ENCODE measurements at places on chromosomes 3 and 15.

DNA sequence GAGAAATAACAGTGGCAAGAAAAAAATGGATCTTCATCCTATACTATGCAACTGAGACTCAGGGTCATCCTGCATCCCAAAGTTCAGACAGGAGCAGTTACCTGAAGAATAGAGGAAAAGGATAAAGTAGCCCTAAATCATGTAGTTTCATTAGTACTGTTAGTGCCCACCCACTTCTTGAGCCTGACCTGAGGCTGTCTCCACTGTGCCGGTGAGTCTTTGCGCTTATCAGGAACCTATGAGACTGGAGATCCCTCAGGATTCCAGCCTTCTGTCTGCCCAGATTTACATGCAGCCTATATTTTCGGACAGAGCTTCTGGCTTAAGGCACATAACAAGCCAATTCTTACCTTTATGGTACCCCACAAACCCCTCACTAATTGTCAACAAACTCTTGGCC, 791.6 kb downstream of the ROBO1 start:
- no peak for DNase-seq

DNA sequence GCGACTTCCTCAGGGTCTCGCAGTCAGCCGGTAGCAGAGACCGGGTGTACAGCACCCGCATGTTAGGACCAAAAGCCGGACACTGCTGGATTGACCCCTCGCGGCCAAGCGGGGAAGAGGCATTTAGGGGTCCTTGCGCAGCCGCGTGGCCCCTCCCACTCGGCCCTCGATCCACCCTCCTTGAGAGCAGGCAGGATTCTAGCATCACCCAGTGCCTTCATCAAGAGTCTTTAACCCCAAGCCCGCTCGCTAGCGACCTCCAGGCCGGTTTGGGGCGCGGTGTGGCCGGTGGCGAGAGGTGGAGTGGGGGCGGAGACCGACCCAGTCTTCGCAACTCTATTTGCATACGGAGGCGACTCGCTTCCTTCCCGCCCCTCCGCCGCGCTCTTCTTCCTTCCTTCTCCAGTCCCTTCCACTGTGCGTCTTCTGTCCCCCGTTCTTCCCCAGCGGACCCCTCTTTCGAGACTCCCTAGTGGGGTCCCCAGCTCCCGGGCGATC, at the start of gene ST6GAL1:
ST6GAL1 (plus strand) TSS at position 384 of the 498 bp plus-strand sequence. CDS start 112,178 bp downstream, outside the sequence.
- DNase-seq: no peak

- no peak for DNase-seq
These were observed 909.1 kb upstream of the ROBO1 start for GRCh38 chr3:80676866-80677265.

GRCh38 chr3:94069194-94069813, 6.4 kb downstream of the NSUN3 start:
- peak; percentile 3 for DNase-seq

GRCh38 chr3:196646666-196647216, 7.2 kb downstream of the NRROS start:
- no peak for DNase-seq

- DNase-seq: no peak
These were observed 646.2 kb downstream of the NTRK3 start for GRCh38 chr15:87610366-87610765.

DNA sequence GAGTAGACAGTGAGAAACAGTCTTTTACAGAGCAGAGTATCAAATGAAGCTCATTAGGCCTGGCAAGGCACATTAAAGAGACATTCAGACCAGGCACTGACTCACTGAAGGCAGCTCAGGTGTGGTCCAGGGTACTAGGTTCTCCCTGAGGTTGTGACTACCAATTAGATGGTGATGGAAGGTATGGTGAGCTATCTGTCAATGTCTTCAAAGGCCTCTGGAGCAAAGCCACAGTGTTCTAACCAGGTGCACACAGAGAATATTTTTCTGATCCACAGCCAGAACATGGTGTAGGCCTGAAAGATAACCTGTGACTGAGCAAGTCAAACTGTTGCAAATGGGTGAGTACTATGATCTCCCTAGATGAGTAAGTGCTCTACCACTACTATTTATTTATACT, 51.5 kb downstream of the EOMES start:
- no peak for DNase-seq

GRCh38 chr3:29392625-29393388, 111.9 kb downstream of the RBMS3 start:
- no peak for DNase-seq

- no peak for DNase-seq
These were observed 138.7 kb upstream of the CBLB start for GRCh38 chr3:106007512-106007911.

GRCh38 chr15:90561344-90562244, 31.9 kb downstream of the CRTC3 start:
- DNase-seq: no peak

GRCh38 chr3:64178419-64178818, 46.8 kb downstream of the PRICKLE2 start:
- DNase-seq: no peak

DNA sequence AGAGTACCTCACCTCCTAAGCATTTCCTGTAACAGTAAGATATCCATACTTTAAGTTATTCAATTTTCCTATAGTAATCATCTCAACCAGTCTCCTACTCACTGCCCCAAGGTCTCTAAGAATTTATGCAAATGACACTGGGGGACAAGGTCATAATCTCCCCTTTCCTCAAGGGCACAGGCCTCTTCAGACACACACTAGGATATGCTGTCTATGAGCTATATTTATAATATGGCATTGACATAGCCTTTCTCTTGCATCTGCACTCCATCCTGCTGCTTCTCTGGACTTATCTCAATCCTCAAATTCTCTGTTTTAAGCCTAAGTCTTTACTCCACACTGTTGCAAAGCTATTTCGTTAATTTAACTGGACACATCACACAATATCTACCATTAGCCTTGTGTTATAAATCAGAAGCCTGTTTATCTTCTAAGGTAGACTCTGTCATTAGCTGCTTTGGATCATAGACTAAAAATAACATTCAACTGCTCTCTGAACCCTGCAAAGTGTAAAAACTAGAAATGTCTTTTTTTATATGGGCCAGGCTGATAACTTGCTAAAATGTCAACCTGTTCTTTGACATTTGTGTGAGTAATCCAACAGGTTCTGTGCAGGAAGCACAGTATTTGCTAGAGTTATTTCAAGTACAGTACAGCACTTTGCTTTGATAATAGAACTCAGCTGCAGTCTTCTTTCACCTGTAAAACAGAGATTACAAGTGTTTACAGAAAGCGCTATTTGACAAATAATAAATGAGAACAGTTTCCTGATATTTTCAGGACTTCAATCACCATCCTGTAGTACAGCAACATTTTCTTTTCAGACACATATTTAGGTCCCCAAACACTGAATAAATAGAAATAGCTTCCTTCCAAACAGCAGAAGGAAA, 17.8 kb upstream of the SEC62 start:
- DNase-seq: no peak

DNA sequence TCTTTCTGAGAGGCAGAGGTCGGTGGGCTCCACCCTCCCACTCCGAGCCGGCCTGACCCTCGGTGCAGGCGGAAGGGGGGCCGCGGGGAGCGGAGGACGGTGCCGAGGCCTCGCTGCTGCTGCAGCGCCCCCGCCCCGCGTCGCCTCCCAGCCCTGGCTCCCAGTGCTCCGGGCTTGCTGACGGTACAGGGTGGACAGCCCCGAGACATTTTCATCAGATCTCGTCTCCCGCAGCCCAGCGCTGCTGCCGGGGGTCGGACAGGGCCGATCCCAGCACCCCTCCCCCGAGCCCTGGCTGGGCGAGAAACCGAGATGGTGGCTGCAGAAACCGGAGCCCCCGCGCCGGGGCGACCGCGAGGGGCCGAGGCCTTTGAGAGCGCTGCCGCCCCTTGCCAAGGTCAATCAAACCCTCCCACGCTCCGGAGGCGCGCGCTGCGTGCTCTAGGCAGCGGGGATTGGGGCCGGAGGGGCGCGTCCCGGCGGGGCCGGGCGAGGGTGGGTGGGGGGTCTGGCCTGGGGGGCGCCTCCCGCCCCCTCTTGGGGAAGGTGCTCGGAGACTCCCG, 42.5 kb downstream of the EPHB3 start:
- no peak for DNase-seq

GRCh38 chr3:177642042-177642803, 444.9 kb upstream of the TBL1XR1 start:
- DNase-seq: no peak

Data from NCI-H1105 (cell line).